BJ (cell line): ENCODE measurements at places on chromosomes 3 and 15.

GRCh38 chr15:26352909-26353308, 420.0 kb downstream of the GABRB3 start:
- DNase-seq, result no peak

GRCh38 chr15:45095661-45096060, 18.3 kb downstream of the DUOX2 start:
- DNase-seq, result no peak

GRCh38 chr3:11221818-11222415, 50.3 kb upstream of the ATG7 start:
- no peak for DNase-seq

DNA sequence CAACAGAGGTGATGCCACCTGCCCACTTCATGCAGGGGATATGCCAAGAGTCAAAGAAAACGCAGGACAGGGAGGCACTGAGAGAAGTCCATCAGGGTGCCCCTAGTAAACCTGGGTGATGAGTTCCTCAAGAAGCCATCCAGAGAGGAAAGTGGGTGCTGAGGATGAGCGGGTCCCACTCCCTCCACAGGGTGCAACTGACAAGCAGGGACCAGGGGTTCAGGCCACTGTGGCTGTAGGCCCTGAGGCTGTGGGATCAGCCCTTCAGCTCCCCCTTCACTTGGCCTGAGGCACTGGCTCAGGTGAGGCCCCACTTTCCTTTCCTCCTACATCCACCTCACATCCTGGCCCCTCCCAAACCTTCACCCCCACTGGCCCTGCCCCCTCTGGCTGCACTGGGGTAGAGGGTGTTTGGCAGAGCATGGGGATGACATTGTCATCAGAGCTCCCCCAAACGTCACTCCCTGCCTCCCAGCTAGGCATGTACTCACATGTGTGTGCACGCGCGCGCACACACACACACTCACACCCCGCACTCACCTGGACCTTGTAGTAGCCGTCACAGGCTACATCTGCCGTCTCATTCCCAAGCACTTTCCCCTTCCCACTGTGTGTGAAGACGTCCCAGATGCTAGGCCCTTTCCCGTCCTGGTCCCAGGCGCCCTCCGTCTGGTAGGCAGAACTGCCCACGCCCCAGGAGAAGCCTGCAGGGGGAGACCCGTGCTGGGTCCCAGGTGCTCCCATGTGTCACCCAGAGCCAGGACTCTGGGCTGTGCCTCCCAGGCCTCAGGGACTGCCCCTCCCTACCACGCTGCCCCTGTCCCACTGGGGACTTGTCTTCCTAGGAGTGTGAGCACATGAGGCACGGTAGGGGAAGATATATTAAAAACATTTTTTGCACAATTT, 1.4 kb downstream of the LCTL start:
- no peak for DNase-seq

GRCh38 chr3:126926684-126927400, 56.1 kb upstream of the PLXNA1 start:
- DNase-seq, result peak; percentile 42

DNA sequence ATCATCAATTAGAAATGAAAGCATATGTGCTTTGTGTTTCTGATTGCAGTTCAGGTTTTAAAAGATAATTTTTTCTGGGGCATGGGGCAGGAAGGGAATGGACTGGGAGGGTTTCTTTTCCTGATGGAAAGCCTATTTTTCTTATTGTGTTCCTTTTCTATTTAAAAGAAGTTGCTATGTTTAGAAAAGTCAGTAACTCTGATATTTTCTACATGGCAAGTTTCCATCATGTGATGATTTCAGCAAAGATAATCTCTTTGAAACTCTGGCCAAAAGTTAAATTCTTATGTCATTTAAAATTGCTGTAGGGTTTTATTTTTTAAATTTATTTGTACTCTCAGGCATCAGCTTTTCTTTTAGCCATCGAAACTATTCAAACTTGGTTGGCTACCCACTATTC, 601.2 kb downstream of the FOXP1 start:
- peak; percentile 31 for DNase-seq

DNA sequence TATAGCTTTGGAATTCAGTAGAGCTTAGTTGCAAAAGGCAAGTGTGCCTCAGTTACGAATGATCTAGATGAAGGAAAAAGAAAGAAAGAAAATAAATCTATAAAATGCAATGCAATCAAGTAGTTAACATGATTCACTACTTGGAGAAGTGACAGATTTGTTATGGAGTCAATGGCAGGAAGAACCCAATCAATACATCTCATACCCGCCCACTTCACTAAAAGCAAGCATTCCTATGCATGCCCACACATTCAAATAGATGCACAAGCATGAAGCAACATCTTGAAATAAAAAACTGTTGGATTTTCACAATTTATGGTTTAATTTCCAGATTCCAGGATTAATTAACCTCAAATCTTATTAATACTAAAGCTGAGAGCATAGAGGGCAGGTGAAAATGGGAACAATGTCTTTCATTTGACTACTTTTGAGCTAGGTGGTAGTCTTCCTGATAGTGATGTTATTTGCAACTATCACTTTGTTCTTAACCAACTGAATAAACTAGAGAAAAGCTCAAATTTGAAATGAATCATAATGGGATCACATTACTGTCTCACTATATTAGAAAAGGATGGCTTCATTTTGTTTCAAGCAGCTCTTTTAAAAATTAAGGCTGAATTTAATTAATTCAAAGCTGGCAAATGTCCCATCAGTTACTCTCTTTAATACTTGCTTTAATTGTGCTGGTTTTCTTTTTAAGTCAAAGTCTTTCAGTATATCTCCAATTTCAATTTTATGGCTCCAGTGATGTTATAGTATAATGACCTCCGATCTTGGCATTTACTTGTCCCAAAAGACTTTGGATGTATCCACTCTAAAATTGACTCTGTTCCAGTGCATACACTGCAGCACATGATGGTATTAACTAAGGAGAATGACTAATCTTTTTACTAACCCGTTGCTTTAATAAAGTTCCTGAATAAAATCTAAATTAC, 46.7 kb upstream of the CCDC50 start:
- DNase-seq, result no peak

DNA sequence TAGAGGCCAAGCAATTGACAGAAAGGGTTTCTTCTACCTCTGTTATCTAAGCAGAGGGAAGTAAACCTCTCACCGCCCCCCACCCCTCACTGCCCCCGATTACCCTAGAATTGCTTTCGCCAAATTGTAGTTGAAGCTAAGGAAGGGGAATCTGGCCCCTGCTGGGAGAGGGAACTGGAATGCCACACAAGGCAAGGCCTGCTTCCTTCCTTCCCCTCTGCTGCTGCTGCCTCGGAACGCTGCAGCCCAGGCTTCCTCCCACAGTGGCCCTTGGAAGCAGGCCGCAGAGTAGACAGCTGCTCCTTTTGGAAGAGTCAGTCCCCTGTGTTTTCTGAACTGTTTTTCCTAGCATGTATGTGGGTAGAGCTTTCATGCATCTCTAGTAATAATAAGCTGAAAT, 21.6 kb downstream of the RLBP1 start:
- DNase-seq, result no peak

DNA sequence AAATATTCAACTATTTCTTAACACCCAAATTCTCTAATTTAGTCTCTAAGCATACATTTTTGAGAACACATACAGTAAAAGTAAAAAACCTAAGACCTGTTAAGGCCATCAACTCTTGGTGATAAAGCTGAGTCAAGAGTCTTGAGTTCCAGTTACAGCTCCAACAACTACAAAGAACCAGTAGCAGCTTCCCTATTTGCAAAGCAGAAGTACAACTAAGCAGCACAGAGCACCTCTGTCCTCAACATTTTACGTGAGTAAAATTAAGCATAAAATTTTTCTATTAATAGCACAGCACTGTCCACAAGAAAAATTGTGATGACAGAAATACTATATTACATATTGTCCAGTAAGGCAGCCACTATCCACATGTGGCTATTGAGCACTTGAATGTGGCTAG, 4.4 kb downstream of the PCOLCE2 start:
- no peak for DNase-seq

DNA sequence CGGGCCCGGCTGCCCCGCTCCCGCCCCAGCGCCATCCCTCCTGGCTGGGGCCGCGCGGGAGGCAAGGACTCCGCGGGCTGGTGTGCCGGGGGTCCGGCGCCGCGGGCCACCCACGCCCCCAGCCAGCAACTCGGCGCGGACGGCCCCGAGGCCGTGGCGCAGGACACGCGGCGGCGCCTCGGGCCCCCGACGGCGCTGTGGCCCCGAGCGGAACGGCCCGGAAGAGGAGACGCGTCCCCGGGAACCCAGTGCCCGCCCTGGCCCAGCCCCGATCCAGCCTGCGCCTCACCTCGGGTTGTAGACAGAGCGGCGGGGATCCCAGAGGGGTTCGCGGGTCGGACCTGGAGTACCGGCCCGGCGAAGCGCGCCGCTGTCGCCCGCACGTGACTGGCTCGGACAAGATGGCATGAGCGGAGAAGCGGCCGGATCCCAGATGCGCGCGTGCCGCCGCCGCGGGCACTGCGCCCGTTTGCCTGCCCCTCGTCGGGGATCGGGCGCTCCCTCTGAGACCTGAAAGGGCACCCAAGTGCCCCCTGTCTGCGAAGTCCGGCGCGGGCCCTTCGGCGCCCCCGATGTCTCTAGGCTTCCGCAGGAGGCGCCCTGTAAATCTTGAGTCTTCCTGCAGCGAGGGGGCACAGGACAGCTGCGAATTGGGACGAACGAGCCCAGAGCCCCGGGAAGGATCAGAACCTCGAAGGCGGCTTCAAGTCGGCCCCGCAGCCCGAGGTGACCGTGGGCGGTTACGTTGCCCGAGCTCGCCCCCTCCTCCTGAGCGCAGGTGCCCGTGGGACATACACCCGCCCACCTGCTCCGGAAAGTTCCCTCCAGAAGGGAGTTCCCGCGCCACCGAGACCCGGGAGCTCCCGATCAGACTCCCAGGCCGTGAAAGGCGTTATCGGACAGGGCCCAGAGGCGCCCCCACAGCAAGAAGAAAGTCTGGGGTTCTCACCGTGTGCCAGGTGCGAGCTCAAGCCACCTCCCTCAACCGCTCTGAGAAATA, 598 bp upstream of the SFMBT1 start:
- no peak for DNase-seq

- DNase-seq, result no peak
Observed at GRCh38 chr3:125186261-125186787, 26.2 kb downstream of the SLC12A8 start.

DNA sequence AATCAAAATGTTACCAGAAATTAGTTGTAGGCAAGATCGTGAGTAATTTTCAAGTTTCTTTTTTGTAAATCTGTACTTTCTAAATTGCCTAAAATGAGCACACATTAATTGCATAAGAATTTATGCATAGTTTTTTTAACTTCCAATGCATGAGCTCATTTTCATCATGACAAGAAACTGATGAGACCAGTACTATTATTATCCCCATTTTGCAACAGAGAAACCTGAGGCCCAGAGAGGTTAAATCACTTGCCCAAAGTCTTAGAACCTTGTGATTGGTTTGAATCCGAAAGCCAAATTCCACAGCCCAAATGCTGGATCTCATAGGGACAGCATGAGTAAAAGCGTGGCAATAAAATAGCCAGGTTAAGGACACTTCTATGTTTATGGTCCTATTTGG, 274.7 kb downstream of the ERC2 start:
- DNase-seq, result no peak

DNA sequence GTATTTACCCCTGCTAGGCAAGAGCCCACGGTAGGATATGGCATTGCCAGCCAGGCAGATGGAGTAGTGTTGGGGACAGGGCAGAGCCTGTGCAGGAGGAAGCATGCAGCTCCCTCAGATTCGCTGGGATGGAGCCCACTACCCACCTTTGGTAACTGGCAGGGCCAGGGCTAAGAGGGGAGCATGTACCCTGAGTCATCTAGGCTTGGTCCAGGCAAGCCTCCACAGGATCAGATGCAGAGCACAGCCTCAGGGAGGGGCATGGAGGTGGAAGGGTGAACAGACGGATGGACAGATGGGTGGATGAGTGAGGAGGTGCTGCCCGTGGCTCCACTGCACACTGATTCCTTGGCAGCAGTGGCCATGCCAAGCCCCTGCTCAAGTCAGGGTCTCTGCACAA, 33.0 kb downstream of the IL20RB start:
- no peak for DNase-seq

GRCh38 chr3:184643442-184643841, 68.4 kb downstream of the MAGEF1 start:
- no peak for DNase-seq

DNA sequence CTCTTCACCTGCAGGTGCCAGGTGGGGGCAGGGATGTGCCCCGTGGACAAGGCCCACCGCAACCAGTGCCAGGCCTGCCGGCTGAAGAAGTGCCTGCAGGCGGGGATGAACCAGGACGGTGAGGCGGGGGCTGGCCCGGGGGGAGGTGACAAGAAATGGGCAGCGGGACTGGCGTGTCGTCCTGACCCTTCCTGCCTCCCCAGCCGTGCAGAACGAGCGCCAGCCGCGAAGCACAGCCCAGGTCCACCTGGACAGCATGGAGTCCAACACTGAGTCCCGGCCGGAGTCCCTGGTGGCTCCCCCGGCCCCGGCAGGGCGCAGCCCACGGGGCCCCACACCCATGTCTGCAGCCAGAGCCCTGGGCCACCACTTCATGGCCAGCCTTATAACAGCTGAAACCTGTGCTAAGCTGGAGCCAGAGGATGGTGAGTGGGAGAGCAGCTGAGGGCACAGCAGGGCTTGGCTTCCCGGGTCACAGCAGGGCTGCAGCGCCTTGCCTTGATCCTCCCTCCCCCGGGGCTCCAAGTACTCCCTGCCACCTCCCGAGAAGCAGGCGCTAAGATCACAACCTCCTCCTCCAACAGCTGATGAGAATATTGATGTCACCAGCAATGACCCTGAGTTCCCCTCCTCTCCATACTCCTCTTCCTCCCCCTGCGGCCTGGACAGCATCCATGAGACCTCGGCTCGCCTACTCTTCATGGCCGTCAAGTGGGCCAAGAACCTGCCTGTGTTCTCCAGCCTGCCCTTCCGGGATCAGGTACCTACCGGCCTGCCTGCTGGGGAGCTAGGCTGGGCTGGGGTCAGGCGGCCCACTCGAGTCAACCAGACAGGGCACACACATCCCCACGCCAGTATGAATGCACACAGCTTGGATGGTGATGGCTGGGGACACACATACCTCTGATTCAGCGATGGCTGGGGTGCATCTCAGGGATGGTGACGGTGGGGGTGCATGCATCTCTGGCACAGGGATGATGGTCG, 1.7 kb downstream of the NR2E3 start:
- DNase-seq, result no peak

DNA sequence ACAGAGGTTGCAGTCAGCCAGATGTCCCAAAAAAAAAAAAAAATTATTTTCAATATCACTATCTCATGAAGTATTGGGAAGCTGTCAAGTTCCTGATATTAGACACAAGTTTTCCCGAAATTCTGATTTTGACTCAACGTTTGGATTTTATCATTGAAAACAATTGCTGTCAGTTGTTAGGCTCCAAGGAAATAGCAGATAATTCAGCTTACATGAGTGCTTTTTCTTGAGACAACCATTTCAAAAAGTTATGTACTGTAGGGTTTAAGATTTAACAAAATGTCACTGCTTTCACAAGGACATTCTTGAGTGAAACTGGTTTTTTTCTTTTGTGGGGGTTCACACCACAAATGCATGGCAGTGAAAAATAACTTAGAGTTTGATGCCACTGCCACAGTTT, 9.3 kb upstream of the SETD5 start:
- DNase-seq, result no peak

DNA sequence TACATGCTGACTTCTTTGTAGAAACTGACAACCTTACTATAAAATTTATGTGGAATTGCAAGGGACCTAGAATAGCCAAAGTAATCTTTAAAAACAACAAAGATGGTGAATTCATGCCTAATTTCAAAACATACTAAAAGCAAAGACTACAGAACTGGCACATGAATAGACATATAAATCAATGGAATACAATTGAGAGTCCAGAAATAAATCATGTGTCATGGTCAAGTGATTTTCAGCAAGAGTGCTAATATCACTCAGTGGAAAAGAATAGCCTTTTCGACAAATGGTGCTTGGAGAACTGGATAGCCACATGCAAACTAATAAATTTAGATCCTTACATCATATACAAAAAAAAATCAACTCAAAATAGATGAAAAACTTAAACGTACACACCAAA, 8.7 kb downstream of the IMPG2 start:
- no peak for DNase-seq
